Stimulated activated CD8-positive, alpha-beta memory T cell treated with anti-CD3 and anti-CD28 coated beads, Interleukin-4, amount 100 ng/mL, for 4 hours (primary cell): ENCODE measurements at places on chromosomes 11 and 22.

- no peak for DNase-seq
Observed at GRCh38 chr22:23383491-23384361, 196.4 kb downstream of the IGLL1 start.

GRCh38 chr22:38432264-38432663 is 22.7 kb downstream of the KCNJ4 start:
- no peak for DNase-seq

DNA sequence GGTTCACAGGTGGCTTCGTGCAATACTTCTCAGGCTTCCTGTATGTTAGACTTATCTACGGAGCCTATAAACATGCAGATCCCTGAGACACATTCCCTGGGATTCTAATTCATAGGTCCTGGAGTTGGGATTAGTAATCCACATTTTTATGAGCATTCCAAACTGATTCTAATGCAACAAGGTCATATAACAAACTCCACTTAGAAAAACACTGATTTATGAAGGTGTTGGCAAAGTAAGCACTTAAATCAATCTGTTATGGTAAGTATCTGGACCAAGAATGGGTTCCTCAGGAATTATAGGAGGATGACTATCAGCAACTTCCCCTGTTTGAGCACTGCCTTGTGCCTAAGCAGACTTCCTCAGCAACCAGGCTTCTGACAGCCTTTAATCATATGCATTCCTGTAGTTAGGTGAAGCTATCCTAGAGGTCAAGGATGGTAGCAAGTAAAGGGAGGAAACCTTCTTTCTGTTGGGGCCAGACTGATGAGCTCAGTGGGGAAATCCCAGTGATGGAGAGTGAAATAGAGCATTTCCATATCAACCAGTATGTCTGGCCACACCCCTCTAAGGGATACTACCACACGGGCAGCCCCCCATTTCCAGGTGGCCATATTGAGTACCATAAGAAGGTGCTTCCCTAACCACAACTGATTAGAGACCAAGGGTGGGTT is 89.6 kb downstream of the RASSF10 start:
- no peak for DNase-seq

DNA sequence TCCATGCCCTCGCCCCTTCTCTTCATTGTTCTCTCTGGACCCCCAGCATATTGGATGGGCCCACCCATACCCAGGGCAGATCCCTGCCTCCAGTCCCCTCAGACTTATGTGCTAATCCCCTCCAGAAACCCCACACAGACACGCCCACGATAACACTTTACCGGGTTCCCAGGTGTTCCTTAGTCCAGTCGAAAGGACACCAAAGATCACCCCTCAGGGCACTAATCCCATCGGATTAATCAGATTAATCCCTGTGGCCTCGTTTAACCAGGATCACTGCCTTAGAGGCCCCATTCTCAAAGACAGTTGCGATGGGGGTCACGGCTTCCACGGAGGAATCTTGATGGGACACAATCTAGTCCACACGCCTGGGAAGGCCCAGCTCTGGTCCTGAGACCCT is 80.8 kb downstream of the SHANK2 start:
- DNase-seq, result no peak

- DNase-seq, result no peak
Observed at GRCh38 chr11:134276396-134277182, 410 bp downstream of the GLB1L3 start.

GRCh38 chr11:30317030-30317429 is 5.9 kb upstream of the ARL14EP start:
- no peak for DNase-seq

DNA sequence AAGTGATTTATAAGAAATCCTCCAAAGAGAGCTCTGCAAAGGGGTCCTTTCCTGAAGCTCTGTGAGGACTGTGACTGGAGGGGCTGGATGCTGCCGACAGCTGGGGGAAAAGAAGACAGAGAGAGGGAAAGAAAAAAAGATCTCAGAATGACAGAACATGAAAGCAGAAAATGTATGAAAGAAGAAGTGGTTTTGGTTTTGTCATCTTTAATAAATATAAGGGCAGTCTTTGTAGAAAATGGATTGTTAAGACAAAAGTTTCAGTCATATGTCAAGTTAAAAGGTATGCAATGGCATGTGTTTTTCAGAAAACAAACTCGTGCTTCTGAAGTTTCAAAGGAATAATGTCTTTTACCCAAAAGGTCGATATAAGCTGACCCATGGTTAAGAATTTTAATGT is 105.5 kb downstream of the CCDC83 start:
- DNase-seq, result no peak

- DNase-seq, result no peak
Observed at GRCh38 chr11:804599-804964, 449 bp downstream of the PIDD1 start.

DNA sequence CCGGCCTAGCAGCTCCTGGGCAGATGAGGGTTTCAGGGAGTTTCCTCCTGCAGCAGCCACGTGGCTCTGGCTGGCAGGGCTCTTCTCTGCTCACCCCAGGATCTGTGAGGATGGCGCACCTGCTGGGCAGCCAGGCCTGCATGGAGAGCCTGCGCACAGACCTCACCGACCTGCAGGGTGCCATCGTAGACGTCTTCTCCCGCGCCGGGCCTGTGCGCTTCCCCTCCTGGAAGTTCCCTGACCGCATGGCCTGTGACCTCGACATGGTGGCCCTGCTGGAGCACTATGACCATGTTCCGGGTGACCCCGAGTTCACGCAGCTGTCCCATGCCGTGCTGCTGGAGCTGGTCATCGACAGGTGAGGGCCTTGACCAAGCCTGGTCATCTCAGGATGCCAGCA is 9.1 kb downstream of the CCDC157 start:
- no peak for DNase-seq

- DNase-seq, result no peak
Observed at GRCh38 chr11:12841946-12842630, 167.0 kb upstream of the RASSF10 start.

- no peak for DNase-seq
Observed at GRCh38 chr11:20869123-20869522, 199.7 kb downstream of the NELL1 start.

- DNase-seq, result no peak
Observed at GRCh38 chr11:14041040-14041439, 78.5 kb downstream of the SPON1 start.

GRCh38 chr11:67482275-67482826 is 475 bp upstream of the AIP start:
- DNase-seq, result no peak

- no peak for DNase-seq
Observed at GRCh38 chr22:42895087-42895486, 38.0 kb upstream of the ARFGAP3 start.

DNA sequence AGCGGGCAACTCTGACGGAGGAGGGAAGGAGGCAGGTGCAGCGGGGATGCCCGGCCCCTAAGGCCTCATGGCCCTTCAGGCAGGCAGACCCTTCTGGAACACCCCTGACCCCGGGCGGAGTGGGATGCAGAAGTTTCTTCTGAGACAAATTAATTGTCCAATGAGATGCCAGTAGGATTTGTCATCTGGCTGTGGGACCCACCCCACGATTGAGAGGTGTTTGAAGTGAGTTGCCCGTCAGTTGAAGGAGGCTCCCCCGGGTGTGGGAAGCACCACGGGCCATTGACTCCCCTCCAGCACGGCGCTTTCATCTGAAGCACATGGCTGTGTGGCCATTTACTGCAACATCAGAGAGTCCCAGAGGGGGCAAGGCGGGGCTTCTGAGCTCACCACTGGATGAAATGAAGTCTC is 527.8 kb downstream of the BRD1 start:
- DNase-seq, result no peak

DNA sequence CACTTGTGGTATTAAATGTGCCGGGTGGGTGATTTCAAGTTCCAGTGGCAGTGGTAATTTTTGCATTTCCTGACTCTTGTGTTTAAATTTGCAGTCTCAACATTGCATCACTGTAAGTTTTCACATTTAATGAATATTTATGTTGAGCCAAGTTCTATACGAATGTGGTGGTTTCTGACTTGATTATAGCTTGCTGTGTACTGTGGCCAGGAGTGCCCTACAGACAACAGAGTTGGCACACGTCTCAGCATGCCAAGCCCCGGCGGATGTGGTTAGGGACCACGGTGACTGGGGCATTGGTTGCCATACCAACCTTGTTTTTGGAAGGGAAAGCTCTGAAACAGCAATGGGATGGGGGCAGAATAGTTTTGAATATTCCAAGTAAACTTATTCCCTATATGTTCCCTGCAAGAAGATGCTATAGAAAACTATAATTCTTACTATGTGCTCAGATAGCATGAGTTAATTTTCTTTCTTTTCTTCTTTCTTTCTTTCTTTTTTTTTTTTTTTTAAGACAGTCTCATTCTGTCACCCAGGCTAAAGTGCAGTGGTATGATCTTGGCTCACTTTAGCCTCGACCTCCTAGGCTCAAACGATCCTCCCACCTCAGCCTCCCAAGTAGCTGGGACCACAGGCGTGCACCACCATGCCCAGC is 16.0 kb downstream of the ZNRF3 start:
- no peak for DNase-seq

DNA sequence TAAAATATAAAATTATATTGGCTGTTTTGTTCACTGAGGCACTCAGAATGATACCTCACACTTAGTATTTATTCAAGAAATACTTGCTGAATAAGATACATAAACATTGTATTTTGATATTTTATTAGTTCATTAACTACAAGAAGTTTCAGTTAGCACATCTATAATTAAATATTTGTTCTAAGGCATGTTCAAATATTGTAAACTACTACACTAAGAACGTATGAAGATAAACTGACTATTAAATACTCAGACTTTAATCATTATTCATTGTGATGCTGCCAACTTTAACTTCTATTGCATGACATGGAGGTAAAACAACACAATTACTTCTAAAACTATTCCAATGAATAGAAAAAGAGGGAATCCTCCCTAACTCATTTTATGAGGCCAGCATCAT is 129.5 kb downstream of the ATG16L2 start:
- DNase-seq, result no peak

DNA sequence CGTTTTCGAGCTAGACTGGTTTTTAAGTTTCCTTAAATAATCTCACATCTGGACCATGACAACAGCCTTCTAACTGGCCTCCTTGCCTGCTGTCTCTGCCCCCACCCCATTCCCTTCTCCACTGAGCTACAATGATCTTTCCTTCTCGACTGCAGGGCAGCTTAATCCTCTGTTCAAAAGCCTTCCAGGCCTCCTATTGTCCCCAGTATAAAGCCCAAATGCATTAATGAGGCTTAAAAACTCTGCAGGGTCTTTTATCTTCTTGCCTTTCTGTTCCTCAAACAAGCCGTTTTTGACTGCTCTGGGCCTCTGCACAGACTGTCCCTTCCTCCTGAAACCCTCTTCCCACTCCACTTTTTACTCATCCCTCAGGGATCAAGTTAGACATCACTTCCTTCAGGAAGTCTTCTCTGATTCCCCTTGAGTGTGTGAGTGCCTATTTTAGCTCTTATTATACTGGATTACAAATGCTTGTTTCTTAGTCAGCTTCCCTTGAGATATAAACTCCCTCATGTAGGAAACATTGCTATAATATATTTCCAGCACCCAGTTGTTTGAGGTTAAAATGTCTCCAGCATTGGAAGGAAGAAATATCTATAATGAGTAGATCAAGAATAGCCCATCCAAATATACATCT is 23.6 kb upstream of the PAMR1 start:
- DNase-seq, result no peak

DNA sequence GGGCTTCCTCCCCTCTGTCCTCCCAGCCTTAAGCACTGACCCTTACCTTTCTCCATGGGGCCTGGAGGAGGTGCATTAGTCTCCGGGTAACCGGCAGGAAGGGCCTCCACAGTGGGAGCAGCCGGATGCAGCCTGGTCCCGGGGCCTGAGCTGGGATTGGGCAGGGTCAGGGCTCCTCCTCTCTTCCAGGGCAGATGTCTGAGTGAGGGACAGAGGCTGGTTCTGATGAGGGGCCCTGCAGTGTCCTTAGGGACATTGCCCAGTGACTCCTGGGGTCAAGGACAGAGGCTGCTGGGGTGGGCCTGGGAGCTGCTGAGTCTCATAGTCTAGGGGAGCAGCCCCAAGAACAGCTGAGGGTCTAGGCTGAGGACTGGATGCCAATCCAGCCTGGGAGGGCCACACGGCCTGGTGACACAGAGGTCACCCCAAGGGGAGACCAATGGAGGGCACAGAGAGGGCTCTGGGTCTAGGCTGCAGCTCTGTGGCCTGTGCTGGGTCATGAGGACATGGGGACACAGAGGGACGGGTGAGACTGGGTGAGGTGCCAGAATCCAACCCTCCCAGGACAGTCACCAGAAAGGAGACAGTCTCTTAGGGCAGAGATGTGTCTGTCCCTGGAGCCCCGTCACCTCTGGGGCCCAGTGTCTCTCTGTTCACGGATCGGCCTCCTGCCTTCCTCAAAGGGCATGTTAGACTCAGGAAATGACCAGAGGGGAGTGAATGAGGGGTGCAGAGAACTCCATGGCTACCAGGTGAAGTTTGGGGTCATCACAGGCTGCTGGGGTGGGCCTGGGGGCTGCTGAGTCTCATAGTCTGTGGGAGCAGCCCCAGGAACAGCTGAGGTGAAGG is 6.5 kb downstream of the IGLL5 start:
- DNase-seq, result no peak

DNA sequence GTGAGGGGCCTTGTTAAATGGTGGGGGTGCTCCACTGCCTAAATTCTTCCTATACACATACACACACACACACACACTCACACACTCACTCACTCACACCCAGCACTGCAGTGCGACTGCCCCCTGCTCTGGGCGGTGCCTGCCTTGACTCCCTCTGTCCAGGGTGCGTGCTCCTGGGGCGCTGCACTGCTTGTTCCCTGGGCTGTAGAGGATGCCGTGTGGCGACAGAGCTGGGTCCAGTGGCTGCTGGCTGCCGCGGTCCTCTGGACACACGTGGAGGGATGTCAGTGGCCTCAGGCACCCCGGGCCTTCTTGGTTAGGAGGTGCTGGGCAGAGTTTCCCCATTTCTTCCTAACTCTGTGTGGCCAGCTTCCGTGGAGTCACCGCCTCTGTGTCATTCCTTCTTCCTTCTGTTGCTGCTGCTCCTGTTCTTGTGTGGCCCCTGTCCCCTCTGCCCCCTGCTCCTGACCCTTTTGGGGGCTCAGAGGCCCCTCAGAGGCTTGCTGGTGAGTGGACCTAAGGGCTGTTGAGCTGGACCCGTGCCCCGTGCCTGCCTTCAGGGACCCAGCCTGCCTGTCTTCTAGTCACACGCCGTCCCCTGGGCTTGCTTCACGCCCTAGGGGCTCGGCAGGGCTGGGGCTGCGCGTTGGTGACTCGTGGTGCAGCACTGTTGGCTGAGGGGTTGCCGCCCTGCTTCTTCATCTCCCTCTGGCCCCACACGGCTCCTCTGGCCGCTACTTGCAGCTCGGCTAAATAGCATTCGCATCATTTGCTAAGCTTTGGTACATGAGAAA is 147.0 kb downstream of the TBC1D22A start:
- DNase-seq, result no peak

GRCh38 chr22:20510811-20511577 is 3.6 kb downstream of the MED15 start:
- DNase-seq, result no peak

- DNase-seq, result no peak
Observed at GRCh38 chr22:37326726-37327125, 44.4 kb downstream of the CYTH4 start.

GRCh38 chr11:102882389-102883024 is 7.7 kb upstream of the MMP12 start:
- no peak for DNase-seq
